ENCODE measurements at places on chromosomes 2 and 18.

GRCh38 chr2:67880291-67880761 is 182.5 kb downstream of the C1D start:
- DNase-seq = peak; percentile 58

DNA sequence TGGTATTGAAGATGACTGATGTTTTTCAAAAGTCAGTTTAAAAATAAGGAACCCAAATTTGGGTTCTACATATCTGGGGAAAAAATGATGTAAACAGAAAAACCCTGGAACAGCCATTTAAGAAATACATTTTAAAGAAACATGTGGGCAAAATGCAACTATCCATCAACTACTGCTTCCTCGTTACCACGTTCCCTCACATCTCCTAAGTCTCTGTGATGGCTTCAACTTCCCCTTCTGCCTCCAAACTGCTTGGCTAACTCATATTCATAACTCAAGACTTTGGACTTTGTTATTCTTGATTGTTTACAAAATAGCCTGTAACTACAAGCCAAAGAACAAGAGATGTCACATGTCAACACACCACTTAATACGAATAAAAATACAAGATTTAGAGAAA is 116.3 kb downstream of the DYM start:
- DNase-seq = no peak

- no peak for DNase-seq
Observed at GRCh38 chr18:10482985-10483949, 28.8 kb downstream of the APCDD1 start.

DNA sequence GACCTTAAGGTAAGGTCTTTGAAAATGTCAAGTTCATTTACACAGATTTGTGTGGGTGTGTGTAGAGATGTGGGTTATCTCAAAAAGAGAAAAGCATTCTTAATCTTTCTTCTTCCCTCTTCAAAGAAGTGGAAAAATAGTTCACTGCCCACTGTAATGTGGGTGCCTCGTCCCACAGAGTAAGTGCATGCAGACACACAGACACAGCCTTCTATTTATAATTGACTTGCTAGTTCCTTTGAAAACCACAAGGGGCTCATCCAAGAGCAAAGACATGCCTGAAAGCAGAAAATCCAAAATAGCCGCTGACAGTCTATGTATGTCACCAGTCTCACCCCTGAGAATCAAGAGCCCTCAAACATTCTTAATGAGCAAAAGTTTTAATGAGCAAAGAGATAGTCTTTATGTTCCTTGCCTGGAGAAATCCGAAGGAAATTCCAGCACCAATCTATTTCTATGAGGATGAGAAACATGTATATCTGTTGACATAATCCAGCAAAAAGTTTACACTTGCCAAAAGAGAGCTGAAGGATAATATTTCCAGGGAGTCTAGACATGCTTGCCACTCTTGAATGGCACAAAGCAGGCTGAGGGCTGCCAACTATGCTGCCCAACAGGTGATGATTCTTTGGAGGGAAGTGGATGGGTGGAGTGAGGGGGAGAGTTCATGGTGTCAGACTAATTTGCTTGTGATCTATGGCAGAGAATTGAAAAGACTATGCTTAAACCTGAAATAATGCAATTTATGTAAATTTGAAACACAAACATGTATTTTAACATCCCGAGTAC is 93.9 kb downstream of the ACVR1 start:
- peak; percentile 35 for DNase-seq

- no peak for DNase-seq
Observed at GRCh38 chr2:8491296-8492027, 190.4 kb upstream of the ID2 start.

DNA sequence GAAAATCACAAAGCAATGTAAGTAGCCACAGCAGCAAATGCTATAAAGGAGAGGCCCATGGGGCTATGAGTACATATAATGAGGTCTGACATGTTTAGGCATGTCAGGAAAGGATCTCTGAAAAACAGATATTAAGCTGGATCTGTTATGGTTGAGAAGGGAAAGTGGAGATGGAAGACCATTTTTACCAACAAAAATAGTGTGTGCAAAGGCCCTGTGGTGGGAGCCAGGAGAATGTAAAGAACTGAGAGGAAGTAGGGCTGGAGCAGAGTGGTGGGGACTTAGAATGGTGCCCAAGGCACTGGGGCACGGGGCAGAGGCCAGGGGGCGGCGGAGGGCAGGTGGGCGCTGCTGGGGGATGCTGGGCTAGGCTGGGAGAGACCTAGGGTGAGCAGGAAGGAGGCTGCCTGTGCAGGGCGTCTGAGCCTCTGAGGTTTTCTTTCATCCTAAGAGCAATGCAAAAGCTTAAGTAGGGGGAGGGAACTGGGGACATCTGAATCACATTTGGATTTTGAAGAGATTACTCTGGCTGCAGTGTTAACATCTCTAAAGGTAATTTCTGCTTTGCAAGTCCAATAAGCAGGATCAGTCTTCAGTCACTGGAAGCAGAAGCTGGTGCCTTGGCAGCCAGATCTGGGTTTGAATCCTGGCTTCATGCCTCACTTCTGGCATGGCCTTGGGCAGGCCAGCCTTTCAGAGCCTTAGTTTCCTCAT is 4.9 kb upstream of the AGFG1 start:
- no peak for DNase-seq

DNA sequence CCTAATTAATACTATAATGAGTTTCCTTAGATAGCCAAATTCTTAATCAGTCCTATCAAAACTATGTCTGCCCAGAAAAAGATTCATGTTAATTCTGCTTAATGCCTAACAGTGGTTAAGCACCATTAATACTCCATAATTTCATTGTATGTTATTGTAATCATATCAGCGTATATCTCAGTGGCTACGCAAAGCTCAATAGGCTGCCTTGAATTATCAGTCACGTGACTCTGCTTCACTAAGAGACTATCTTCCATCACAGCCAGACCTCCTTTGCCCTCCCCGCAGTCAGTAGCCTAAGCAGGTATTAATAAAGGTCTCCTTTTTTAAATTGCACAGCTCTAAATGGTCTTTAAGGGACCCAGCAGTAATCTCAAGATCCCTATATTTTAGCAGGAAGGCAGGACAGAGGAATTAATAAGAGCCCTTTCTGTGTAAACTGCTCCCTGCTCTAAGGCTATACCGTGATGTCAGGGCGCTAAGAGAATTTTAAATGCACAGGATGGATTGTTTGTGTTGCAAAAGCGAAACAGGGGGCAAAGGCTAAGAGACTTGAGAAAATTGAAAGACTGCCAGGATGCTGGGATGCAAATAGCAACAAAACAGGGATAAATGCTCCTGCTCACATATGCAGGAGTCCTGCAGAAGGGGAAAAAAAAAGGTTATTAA is 215.6 kb upstream of the POU3F3 start:
- DNase-seq = no peak

DNA sequence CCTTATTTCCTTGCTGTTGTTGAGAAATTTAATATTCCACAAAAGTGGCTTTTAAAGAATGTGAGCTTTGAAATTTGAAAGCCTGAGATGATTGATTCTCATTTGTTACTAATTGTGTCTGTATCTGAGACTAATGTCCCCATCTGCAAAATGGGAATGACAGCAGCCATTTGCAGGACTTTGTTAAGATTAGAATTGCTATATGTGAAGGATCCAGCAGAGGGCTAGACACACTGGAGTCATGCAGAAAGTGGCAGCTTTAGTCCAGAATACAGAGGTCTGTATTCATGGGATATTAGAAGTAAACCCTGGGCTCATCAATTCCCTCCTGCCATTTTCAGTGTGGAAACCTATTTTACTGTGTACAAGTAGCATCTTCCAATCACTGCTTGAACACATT is 296.5 kb upstream of the GYPC start:
- no peak for DNase-seq

DNA sequence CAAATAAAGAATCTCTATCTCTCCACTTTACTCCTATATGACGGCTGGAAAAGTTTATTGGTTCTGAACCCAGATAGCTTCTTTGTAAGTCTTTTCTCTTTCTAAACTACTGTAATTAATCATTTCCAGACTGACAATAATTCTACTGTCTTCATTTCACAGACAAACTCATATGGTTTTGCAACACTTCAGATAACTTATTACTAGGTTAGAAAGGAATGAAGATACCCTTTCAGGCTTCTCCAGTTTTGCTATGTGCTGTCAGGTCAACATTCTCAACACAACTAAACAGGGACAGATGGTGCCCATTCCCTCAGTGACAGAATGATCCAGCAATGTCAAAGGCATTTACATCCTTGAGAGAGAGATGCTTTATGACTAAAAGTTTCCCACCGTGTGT is 198.5 kb upstream of the ITGA4 start:
- DNase-seq = peak; percentile 76

- no peak for DNase-seq
Observed at GRCh38 chr18:54945576-54946125, 13.6 kb downstream of the CCDC68 start.

Data from HFFc6 (cell line).